ENCODE measurements at places on chromosomes 7 and 10.

- no peak for DNase-seq
These were observed 189.2 kb upstream of the PODXL start for GRCh38 chr7:131745390-131746248.

- DNase-seq = no peak
These were observed 1214.1 kb downstream of the SORCS1 start for GRCh38 chr10:105950410-105950809.

DNA sequence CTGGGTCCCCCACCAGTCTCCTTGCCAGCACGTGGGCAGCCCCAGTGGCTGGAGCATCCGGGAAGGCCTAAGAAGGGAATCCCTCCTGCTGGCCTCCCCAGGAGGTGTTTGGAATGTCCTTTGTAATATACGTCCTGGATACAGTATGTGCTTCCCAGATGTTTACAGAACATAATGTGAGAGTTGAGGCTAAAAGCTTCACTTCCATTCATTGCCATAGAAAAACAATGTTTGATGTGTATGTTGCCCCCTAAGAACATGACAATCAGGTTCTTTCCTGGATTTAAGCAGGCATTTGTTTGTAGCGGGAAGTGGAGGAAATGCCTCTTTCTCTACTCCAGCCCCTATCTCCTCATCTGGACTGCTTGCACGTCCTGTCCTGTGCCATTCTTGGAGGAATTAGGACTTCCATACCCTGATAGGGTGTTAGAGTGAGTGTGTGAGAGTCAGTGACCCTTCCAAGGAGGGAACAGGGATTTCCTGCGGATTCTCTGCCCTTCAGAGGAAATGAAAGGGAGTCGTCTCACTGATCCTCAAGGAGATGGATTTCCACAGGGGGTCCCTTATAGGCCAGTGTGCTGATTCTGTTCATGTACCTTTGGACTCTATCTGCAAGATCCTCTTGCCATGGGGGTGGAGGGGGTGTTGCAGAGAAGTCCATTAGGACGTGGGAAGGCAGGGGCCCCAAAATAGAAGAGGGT is 1.2 kb downstream of the IGFBP1 start:
- no peak for DNase-seq

DNA sequence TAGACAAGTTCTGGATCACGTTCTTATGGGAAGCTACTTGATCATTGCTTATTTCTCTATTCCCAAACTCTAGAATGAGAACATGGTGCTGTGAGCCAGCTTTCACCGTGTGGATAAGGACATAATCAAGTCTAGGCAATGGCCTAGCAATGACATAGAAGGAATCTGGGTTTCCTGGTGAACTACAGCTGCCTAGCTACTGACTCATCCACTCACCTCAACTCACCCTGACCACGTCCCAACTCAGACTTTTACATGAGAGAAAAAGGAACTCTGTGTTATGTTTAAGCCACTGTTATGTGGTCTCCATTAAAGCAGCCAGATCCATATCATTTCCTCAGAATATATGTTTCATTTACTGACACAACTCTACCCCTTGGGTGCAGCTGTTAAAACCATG is 18.8 kb upstream of the MET start:
- DNase-seq = no peak

DNA sequence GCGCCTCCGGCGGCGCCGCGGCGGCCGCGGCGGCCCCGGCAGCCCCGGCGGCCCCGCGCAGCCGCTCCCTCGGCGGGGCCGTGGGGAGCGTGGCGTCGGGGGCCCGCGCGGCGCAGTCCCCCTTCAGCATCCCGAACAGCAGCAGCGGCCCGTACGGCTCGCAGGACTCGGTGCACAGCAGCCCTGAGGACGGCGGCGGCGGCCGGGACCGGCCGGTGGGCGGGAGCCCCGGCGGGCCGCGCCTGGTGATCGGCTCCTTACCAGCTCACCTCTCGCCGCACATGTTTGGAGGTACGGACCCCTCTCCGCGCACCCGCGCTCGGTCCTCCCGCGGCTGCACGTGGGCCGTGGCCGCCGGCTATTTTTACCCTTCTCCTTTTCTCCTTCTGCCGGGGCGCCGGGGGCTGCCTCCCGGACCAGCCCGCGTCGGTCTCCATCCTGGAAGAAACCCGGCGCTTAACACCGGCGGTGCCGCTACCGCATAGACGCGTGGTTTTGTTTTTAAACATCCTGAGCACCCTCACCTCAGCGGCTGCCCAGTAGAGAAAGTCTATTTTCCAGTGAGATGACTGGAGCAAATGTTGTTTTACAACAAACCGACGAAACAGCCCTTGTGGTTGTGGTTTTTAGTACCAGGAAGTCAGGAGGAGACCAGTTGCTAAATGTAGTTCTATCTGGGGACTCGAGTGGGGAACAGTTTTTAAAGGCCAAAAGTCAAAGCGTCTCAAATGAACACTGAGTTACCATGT is 1.3 kb downstream of the ZNRF2 start:
- DNase-seq = no peak

DNA sequence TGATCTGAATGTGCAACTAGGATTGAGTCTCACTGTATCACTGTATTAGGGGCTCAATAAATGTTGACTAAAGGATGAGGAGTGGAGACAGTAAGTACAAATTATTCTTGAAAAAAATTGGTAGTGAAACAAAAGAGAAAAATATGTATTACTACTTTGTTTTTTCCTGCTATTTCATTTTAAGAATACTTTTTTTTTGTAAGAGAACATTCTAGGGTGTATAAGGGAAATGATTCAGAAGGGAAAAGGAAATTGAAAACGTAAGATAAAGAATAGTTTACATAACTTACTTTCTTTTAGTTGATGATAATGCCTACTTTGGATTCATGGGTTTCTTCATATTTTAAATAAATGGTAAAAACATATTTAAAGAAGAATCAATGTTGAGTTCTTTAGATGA is 9.6 kb downstream of the CAPZA2 start:
- DNase-seq = no peak

DNA sequence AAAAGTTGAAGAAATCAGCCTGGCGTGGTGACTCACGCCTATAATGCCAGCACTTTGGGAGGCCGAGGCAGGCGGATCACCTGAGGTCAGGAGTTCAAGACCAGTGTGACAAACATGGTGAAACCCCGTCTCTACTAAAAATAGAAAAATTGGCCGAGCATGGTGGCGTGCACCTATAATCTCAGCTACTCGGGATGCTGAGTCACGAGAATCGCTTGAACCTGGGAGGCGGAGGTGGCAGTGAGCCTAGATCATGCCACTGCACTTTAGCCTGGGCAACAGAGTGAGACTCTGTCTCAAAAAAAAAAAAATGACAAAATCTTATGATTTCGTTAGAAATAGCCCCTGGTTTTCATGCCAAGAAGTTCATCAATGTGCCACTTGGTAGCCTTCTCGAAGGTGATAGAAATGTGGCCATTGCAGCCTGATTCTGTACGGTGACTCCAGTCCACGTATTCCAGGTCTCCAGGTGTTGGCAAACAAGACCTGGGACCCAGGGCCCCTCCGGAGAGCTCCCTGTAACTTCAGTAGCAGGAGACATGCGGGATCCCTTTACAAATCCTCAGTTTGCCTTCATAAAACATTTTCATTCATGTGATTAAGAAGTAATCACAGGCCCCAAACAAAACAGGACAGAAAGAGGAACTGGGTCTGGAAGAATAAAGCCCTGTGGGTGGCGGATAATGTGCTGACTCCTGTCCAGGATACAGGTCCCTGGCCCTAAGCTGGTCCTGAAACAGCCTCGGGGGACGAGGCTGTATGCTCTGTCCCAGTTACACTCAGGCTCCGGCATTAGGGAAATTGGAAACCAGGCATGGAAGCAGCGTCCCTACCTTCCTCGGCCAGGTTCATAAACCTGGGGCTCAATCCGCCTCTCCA is 207.3 kb upstream of the SH2B2 start:
- DNase-seq = no peak

DNA sequence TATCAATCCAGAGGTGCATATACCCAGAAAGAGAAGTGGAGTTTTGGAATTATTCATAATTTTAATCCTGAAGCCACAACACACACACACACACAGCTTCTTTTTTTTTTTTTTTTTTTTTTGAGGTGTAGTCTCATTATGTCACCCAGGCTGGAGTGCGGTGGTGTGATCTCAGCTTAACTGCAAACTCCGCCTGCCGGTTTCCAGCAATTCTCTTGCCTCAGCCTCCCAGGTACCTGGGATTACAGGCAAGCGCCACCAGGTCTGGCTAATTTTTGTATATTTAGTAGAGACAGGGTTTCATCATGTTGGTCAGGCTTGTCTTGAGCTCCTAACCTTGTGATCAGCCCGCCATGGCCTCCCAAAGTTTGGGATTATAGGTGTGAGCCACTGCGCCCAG is 35.4 kb downstream of the TET1 start:
- DNase-seq = no peak

DNA sequence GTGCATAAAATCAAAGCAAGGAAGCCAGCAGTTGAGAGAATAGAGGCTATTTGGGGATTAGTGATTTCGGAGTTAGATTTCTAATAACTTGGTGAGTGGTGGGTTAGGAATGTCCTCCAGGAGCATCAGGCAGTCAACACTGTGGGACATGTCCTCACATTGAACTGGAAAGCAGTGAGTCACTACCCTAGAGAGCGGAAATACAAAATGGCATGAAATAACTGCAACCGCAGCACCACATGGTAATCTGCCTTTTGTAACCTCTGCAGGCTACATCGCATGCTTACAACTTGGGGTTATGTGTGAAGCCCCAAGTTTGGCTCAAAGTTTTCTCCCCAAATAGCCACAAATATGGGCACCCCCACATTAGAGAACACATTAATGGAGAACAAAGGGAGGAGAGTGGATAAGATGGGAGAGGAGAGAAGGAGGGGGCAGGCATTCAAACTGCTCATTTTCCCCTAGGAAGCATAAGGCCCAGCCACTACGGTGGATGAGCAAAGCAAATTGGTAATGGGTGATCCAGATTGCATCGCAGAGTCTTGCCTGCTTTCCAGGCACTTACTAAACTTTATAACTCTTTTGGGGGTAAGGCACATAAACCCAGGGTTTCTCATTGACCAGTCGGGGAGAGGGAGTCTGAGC is 22.0 kb upstream of the SLF2 start:
- DNase-seq = no peak

DNA sequence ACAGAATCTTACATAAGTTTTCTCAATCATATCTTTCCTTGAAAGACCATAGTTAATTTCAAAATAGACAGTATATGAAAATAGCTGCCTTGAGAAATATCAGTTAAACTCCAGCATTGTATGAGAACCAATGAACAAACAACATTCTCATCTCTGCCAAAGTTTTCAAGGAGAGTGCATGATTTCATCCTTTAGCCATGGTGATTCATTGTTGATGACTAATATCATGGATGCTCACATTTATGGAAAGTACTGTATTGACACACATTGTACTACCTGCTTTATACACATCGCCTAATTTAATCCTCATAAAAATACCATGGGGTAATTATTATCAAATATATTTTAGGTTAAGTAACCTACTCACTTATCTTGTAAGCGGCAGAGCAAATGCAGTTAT is 250.3 kb downstream of the CNTNAP2 start:
- no peak for DNase-seq

DNA sequence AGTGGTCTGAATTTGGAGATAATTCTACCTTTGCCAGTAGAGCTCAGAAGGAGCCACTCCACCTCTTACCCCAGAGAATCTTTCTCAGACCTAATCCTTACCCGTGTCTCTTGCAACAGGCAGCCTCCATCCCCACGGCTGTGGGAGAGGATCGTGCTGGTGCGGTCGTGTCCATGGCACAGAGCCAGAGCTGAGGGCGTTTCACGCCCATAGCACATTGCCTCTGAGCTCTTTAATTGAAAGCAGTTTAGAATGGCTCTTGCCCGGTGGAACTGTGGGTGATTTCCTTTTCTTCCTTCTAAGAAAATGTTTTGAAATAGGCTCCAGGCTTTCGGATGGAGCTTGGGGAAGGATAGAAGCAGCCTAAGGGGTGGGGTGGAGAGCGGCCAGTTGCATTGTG is 41.5 kb downstream of the PRF1 start:
- no peak for DNase-seq

DNA sequence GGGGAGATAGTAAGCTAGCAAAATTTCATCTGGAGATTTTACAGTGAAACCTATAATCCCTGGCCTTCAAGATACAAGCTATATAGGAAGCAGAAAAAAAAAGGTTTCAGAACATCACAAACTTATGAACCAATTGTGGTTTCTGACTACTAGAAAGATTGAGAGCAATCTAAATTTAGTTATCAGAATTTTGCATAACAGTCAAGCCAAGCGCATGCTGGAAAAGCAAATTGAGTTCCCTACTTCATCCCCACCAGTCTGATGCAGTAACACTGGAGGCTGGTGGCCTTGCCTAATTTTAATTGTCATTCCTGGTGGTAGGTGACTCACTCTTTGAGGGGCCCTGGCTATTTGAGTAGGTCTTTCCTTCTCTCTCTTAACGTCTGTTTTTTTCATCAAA is 46.3 kb upstream of the ELMO1 start:
- DNase-seq = no peak

- DNase-seq = no peak
These were observed 66.8 kb downstream of the RHOBTB1 start for GRCh38 chr10:60877061-60877776.

GRCh38 chr10:65931291-65932070 is 994.4 kb upstream of the LRRTM3 start:
- no peak for DNase-seq
